T1000 (cell line): ENCODE measurements at places on chromosomes 7 and 10.

- no peak for DNase-seq
These were observed 120.2 kb downstream of the INPP5A start for GRCh38 chr10:132657748-132658147.

DNA sequence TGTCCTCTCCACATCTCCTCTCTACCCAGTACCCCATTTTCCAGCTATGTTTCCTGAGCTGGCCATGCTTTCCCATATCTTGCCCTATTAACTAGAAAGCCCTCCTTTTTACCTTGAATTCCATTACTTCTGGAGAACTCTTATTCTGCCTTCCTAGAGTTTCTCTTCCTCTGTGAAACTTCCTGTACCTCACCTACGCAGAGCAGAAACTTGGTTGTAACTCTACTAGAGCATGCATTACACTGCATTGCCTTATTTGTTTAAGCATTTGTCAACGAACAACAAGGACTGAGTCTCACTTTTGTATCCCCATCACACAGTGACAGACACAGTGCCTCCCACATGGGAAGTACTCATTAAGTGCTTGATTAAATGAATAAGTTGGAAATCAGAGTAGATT lies 36.4 kb downstream of the VCL start:
- DNase-seq, result no peak

GRCh38 chr10:61845950-61846268 lies 55.6 kb upstream of the ARID5B start:
- no peak for DNase-seq

DNA sequence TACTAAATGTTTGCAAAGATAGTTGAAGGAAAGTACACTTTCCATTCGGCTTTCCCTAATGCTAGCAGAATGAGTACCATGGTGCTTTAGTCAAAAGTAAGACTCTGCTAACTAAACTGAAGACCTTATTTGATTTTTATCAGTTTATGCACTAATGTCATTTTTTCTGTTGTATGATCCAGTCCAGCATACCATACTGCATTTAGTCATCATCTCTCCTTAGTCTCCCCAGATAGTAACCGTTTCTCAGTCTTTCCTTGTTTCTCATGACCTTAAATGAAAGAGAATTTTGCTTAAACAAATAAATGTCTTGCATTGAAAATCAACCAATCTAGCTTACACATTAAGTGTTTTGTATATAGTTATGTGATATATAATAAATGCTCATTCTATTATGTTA lies 529.5 kb upstream of the SEMA3D start:
- no peak for DNase-seq

GRCh38 chr7:94042381-94042780 lies 38.2 kb upstream of the BET1 start:
- no peak for DNase-seq

DNA sequence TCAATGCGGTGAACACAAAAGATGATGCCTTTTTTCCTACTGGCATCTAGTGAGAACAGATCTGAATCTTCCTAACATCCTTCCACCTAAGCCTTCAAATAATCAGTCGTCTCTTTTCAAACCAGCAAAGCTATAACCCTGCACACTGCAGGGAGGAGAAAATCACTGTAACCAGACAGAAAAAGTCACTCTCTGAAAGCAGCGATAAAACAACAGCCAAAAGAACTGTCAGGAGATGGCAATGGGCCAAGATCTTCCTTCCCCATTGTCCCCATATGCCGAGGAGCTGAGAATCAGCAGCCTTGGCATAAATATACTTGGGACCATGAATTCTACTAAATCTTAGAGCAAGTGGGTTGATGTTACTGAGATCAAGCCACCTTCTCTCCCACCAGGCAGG lies 13.1 kb downstream of the FZD9 start:
- DNase-seq, result no peak

DNA sequence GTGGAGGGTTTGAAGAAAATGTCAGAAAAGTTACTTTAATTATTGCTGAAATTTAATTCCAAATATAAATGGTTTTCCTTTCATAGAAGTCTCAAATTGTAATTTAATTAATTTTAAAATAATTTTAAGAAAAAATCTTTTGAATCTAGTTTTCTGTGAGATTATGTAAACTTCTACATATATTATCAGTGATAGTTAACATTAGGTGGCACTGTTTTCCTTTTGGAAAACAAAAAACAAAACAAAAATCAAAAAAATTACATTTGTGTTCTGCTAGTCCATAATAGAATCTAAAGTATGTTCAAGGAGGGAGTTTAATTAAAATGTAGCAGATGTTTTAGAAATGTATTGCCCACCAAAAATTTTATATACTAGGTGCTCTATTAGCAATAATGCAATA lies 1456.7 kb downstream of the REEP3 start:
- DNase-seq, result no peak

DNA sequence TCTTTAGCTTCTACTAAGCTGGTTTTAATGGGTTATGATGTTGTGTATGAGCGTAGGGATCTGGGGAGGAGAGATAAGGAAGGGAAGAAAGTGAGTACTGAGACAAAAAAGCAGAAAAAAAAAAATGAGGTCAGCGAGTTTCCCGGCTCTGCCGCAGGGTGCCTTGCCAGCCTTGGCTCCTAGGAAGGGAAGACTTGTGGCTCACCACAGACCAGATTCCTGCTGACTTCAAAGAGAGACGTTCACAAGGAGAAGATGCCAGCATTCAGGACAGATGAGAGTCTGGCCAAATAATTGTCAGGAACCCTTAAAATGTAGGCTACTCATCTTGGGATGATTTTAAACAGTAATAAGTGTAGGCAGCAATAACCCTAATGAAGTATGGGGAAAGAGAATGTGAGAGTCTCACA lies 11.4 kb upstream of the FAS start:
- DNase-seq, result peak; percentile 69

DNA sequence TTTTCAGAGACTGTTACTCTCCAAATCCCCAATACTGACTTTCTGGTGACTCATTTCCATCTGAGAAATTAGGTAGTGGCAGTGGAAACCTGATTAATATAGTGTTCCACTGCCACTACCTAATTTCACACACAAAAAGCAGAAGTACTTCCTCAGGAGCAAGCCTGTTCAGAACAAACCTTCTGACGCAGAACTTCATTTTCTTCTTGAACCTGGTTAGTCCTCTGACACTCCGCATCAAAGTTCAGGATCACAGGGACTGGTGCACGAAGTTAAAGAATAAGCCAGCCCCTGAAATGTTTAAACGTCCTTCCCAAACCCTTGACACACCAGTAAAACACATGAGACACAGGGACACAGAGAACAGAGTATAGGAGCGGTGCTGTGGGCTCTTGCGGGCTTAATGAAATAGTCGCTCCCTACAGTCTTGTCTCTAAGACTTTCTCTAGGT lies 4.4 kb downstream of the WDR91 start:
- no peak for DNase-seq
